COR-L47 (cell line): ENCODE measurements at places on chromosomes 7 and 10.

GRCh38 chr7:101166909-101167644 lies 1.7 kb upstream of the VGF start:
- peak; percentile 13 for DNase-seq

GRCh38 chr10:85222300-85222699 lies 893.9 kb downstream of the CCSER2 start:
- DNase-seq, result no peak

DNA sequence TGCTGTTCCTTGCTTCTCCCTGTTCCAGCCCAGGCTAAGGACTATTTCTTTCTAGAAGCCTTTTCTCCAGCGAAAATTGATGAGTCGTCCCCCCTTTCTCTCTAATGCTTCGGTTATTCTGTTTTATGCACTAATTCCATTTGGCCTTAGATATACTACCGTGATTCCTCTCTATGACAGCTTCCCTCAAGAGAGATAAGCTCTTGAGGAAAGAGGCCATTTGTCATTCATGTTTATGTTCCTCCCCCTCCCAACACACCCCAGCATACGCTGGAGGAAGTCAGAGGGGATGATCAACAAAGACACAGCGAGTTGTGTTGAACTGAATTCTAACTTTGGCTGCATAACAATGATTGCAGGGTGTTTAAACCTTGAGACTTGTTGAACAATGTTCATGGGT lies 198.8 kb downstream of the BMPER start:
- DNase-seq, result no peak

GRCh38 chr10:11689945-11690736 lies 52.0 kb upstream of the ECHDC3 start:
- no peak for DNase-seq

DNA sequence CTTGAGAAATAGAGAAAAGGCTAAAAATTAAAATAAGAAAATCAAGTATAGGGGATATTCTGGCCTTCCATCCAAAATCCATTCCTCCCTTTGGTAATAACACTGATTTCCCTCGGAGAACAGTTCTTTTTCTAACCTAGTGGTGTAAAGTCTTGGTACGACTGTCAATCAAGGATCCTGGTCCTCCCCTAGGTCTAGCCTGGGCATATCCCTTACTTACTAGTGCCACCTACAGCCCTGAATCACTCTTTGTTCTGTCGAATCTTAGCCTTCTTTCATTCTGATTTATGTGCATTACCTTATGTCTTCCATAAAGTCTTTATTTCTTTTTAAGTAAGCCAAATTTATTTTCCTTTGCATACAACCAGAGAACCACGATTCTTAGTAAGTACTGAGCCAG lies 298.7 kb upstream of the LRRTM3 start:
- DNase-seq, result no peak

DNA sequence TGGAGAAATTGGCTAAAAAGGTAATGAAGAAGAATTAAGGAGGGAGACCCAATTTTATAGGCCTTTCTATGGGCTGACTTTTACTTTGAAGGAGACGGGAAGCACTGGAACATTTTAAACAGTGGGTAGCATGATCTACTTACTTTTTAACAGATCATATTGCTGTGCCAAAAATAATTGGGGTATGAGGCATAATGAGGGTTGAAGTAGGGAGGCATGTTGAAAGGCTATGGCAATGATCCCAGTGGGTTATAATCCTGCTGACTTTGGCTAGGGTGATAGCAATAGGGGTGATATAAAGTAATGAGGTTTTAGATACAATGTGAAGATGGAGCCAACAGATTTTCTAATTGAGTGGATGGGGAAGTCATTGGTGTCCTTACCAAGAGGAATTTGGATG lies 73.2 kb downstream of the GPR37 start:
- DNase-seq, result no peak

- no peak for DNase-seq
These were observed 118.0 kb downstream of the PRKAG2 start for GRCh38 chr7:151758622-151759540.

- no peak for DNase-seq
These were observed 108.1 kb downstream of the ITGB8 start for GRCh38 chr7:20438694-20439376.

- no peak for DNase-seq
These were observed 184.7 kb upstream of the FZD1 start for GRCh38 chr7:91079487-91079886.
